GDM1 (cell line): ENCODE measurements at places on chromosomes 6 and 20.

DNA sequence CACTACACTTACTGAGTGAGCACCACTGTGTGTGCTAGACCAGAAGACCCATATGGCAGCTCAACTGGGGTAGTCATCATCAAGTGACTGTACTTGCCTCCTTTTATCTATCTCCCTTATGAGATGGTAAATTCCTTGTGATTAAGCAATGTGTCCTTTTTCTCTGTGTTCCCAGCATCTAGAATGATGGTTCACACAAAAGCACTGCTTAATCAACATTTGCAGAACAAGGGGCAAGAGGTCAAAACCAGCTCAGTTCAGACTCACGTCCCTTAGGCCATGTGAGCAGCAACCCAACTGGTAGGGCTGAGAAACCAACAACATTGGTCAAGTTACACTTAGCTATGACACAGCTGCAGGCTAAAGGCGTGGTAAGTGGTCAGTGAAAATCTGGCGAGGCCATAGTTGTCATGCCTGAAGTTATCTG lies 10.0 kb downstream of the TRAM2 start:
- DNase-seq = no peak

GRCh38 chr6:156775717-156776116 lies 1.5 kb upstream of the ARID1B start:
- no peak for DNase-seq

GRCh38 chr20:60955706-60956105 lies 296.4 kb upstream of the CDH4 start:
- DNase-seq = no peak

GRCh38 chr20:52937591-52938100 lies 34.5 kb upstream of the TSHZ2 start:
- no peak for DNase-seq

DNA sequence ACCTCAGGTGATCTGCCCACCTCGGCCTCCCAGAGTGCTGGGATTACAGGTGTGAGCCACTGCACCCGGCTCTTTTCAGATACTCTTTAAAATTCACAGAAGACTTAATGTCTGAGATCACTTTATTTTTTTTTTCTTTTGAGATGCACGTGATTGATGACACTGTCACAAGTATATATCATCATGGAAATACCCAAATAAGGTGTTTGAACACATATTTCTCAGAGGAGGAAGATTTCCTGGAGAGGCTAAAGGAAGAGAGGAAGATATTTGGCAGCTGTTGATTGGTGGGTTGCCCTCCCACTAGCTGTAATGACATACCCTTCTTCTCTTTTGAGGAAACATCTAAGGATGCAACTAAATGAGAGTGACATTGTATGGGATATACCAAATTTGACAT lies 225.9 kb upstream of the CITED2 start:
- no peak for DNase-seq
